ENCODE measurements at places on chromosomes 16 and 17.

- DNase-seq = no peak
These were observed 4.5 kb downstream of the KRT9 start for GRCh38 chr17:41567317-41567716.

DNA sequence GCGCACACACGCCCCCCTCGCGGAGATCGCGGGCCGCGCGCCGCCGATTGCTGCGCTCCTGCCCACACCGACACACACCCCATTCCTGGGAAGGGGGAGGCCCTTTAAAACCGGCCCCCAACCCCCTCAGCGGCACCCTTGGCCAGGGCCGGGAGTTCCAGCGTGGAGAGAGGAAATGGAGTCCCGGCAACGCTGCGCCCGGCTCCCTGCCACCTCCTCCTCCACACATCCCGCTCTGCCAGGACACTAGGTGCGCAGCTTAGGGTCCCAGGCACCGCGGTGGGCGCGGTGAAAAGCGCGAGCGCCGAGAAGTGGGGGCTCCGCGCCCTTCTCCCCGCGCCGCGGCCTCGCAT is 397 bp downstream of the CDC42EP4 start:
- no peak for DNase-seq

DNA sequence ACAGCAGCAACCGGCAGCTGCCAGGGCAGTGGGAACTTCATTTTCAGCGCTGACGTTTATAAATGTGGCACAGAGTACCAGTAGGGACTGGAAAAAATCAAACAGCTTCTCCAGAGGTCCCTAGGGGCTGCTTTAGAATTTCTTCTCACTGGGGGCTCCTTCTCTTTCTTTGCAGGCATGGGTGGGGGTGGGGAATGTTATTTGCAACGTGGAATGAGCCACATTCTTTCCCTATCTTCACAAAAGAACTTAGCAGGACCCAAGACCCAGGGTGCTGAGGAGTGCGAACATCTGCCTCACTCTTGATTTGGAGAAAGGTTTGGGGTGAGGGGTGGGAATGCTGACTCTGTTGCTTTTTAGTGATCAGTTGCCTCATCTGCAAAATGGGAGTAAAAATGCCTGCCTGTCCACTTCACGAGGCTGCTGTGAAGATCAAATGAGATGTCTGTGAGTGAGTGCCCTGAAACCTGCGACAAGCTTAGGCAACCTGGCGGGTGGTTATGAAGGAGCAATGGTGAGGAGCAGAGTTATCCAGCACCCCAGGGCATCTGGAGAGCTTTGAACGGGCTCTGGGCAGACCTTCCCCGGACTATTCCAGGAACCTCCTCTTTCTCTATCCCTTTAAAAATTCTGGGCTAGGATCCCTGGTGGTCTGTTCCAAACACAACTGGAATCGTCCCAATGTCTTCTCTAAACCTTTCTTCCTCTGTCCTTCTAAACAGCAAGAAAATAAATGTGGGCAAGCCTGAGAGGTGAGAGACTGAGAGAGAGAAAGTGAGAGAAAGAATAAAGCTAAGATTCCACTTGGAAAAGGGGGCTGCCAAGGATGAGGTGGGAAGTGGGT is 10.7 kb upstream of the PIPOX start:
- DNase-seq = no peak

GRCh38 chr16:30738984-30739951 is 9.0 kb upstream of the PHKG2 start:
- no peak for DNase-seq

DNA sequence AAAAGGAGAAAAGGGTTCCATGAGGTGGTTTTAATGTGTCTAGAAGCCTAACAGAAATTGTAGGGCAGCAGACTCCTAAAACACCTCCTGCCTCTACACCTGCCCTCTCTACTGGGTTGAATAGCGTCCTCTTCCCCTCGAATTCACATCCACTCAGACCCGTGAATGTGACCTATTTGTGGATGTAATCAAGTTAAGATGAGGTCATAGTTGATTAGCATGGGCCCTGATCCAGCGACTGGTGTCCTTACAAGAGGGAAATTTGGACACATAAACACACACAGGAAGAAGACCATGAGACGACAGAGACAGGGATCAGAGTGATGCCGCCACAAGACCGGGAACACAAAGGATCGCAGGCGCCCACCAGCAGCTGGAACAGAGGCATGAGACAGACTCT is 13.5 kb downstream of the CD300LF start:
- DNase-seq = no peak

DNA sequence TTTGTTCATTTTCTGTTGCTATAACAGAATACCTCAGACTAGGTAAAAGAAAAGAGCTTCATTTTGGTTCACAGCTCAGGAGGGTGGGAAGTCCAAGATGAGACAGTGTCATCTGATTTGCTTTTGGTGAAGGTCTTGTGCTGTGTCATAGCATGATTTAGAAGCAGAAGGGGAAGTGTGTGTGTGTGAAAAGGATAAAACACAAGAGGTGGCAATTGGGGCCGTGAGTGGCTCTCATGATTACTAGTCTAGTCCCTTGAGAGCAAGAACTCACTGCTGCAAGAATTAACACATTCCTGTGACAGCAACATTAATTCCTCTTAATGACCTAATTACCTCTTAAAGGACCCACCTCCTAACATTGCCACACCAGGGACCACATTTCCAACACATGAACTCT is 8.3 kb downstream of the SLC35G3 start:
- no peak for DNase-seq

DNA sequence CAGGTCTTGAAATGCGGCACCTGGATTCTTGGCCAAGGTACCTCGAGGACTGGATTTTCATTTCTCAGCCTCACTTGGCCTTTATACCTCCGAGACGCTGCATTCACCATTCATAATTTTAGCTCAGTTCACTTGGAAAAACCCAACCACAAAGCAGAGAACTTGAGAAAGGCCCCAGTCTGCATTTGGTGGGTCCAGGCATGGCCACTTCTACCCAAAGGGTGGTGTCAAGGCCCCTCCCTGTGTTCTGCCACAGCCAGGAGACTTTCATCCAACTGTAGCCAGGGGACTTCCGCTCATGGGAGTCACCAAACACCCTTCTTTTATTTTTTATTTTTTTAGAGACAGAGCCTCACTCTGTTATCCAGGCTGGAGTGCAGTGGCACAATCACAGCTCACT is 14.7 kb upstream of the TVP23A start:
- DNase-seq = no peak

DNA sequence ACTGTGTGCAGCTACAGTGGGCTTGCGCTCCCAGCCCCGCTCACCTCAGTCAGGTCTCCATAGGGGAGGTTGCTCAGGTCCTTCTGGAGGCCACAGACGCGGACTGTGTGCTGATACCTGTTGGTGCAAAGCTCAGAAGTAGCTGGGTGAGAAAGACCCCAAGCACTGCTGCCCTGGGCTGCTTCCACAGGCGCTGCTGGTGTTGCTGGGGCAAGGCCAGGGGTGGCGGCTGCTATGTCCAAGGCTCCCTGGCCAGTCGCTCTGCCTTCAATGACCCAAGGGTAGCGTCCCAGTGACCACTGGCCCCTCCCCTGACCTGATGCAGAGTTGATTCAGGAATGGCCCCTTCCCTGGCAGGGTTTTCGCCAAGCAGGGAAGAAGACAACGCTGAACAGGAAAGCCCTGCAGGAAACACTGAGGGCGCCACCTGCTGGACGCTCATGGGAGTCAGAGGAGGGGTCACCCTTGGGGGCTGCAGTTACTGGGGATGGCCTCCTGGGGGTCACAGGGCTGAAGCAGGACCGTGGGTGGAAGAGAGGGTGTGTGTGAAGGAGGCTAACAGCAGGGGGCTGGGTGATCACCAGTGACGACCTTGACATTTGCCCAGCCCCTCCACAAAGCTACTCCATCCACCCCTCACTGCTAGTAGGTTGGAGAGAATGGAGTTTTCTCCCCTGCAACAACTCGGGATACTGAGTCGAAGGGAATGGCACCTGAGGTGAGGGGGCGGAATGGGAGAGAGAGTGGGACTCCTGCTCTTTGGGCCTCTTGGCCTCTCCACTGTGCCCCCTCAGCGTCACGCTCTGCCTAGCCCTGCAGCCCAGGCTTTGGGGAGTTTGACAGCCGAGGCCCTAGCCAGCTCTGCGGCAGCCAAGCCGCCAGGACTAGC is 38.3 kb downstream of the ABCC12 start:
- DNase-seq = peak; percentile 58

GRCh38 chr17:35763767-35764122 is 3.1 kb downstream of the C17orf50 start:
- DNase-seq = no peak

GRCh38 chr17:75152922-75153779 is 1.2 kb downstream of the JPT1 start:
- DNase-seq = peak; percentile 26

DNA sequence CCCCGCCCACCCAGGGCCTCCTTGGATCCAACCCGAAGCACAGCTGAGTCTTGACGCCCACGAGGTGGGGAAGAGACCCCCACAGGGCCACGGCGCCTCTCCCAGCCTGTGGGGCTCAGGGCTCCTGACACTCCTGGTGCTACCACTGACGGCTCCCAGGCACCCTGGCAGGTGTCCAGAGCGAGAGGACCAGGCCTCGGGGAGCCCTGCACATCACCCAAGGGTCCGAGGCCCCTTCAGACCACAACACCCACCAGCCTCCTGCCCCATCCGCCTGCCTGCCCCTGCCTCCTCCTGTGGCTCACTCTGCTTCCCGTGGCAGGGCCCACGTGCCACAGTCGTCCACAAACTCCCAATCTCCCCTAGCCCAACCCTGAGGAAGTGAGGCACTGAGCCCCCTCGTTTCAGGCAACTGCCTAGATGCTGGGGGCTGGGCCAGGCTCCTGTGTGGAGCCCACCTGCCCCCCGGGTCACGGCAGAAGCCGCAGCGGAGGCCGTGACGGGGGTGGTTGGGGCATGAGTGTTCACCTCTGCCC is 28.3 kb upstream of the AATK start:
- DNase-seq = no peak

GRCh38 chr17:44105483-44105882 is 18.0 kb downstream of the HDAC5 start:
- DNase-seq = no peak

- DNase-seq = no peak
These were observed 13.3 kb downstream of the FLII start for GRCh38 chr17:18245038-18245776.

GRCh38 chr16:55399911-55400310 is 75.9 kb downstream of the IRX6 start:
- DNase-seq = no peak

DNA sequence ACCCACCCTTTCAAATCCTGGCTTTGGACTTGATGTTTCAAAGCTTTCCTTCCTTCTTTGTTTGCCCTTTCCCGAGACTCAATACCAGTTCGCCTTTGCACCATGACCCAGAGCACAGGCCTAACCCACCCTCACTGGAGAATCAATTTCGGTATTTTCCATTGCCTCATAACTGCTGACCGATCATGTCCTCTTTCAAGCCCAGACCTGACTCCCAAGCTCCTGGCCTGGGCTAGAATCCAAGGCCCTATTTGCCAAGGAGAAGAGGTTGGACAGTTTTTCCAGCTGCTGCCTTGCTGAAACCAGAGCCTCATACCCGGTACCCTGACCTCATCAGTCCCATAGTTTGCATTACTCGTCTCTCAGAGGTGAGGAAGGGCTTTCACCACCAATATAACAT is 35.3 kb upstream of the HELZ start:
- peak; percentile 16 for DNase-seq

GRCh38 chr17:31400481-31400950 is 9.0 kb downstream of the RAB11FIP4 start:
- DNase-seq = no peak

GRCh38 chr17:73785958-73786743 is 141.9 kb upstream of the SDK2 start:
- no peak for DNase-seq

GRCh38 chr17:80760511-80760911 is 215.9 kb downstream of the RPTOR start:
- no peak for DNase-seq

DNA sequence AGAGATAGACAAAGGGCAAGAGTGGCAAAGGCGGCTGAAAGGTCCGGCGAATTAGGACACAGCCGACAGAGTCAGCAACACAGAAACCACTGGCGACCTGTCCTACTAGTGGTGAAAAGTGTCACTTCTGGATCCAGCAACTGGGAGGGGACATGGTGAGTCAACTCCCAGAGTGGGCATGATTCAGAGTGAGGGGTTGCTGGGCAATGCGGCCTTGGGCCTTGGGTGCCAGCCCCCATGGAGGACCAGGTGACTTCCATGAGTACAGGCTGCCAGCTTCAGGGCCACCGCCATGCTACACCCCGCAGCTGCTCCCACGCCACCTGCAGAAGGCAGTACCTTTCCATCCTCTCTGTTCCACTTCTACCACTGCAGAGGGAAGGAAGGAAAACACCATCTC is 110.6 kb downstream of the ZFHX3 start:
- DNase-seq = no peak

DNA sequence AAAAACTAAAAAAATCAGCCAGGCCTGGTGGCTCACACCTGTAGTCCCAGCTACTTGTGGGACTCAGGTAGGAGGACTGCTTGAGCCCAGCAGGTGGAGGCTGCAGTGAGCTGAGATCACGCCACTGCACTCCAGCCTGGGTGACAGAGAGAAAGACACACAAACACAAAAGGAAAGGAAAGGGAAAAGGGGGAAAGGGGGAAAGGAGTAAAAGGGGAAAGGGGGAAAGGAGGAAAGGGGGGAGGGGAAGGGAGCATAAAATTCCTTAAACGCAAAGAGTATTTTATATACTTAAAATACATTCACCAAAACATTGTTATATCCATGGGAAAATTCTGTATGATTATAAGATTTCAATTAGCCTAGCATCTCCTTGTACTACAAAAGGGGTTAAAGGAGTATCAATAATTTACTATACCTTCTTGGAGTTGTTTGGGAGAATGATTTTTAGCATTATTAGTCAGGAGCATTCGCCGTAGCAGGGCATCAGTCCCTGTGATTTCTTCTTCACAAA is 17.3 kb upstream of the BRIP1 start:
- no peak for DNase-seq

DNA sequence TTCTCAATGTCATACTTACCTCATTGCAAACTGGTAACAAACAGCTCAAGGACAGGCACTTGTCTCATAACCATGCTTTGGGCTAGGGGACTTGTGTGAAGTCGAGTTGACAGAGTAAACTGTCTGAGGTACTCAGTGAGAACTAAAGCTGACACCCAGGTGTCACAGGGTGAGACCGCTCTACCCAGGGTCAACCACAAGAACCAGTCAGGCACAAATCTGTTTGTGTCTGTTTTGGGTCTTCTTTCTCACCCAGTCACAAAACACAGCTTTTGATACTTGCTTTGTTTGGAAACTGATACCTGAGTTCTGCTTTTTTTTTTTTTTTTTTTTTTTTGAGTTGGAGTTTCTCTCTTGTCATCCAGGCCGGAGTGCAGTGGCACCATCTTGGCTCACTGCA is 161.1 kb downstream of the STX8 start:
- no peak for DNase-seq
